ENCODE measurements at places on chromosomes 12 and 14.

GRCh38 chr12:70609739-70610491 lies 27.3 kb downstream of the PTPRB start:
- DNase-seq: peak; percentile 33

GRCh38 chr12:104109446-104110271 lies 28.4 kb downstream of the NFYB start:
- no peak for DNase-seq

DNA sequence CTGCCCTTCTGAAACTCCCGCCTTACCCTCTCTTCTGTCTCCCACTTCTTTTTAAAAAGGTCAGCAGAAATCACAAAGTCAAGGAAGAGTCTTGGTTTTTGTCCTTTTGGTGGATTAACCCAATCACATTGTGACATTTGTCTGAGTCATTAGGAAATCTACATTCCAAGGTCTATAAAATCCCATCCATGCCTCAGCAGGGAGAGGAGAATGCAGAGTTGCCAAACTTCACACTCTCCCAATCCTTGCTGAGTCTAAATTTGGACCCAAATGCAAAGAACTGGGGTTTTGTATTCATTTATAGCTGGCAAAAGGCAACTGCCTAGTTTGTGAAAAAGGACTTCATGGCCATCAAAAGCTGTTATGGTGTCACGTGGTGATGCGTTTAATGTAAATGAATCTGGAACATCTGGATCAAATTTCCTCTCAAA lies 67.9 kb downstream of the TMEM30B start:
- no peak for DNase-seq

- DNase-seq: no peak
Observed at GRCh38 chr12:68823696-68824095, 15.7 kb downstream of the MDM2 start.

DNA sequence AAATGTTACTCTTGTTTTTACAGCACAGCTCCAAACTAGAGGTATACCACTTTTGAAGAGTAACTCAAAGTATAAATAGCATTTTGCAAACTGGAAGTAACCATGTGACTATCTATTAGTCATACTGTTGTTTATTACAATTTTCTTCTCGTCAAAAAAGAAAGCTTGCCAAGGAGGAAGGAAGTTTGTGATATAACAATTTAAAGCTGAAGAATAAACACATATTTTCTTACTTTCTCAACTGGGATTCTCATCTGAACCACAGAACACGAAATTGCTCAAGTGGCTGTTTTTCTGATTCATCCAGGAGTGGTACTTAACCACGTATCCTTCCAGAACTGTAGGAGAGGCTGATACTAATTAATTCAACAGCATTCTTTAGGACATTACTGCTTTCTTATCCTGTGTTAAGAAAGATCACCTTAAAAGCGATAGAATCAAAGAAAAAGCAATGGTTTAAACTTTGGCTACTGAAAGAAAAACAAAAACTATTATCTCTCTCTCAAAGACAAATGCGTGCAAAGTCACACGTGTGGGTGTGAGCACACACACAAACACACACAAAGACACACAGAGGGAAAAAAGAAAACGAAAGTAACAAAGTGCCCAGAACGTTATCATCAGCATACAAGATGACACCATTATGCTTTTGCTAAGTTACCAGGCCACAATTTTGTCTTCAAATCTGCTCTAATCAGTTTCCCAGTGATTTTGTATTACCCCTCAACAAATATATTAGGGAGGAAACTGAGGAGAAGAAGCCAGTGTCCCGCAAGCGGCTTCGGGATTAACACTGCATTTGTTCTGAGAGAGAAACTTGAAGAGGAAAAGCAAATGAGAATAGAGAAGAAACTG lies at the start of gene CLEC2B:
CLEC2B (minus strand) TSS at position 48 of the 855 bp plus-strand sequence.
- DNase-seq: peak; percentile 85

GRCh38 chr12:104694711-104695110 lies 238.0 kb downstream of the CHST11 start:
- peak; percentile 33 for DNase-seq

DNA sequence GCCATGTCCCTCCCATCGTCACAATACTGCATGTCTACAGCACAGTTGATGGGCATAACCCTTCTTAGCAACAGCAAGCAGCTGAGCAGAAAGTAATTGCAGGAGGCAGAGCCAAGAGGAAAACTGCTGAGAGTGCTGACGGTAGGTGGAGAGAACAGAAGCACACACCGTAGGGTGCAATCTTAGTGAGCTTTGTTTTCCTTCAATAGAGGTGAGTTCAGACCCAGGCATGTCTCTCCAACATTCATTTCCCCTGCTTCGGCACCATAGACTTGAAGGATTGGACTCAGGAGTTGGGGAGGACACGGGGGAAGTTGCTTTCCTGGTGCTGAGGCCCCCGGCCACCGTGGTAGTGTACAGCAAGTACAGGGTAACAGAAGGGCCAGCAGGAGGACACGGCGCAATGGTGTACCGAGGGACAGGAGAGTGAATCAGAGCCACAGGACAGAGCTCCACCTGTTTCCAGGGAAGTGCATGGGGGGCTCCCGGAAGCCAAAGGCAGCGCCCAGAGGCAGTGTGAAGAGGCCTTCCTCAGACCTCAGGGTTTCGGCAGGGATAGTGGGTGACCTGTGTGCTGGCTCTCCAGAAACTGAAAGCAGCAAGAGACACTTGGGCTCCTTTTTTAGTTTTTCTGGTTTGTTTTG lies 36.3 kb upstream of the SINHCAF start:
- DNase-seq: no peak

- DNase-seq: no peak
Observed at GRCh38 chr14:48616931-48617330, 941.5 kb upstream of the MDGA2 start.

DNA sequence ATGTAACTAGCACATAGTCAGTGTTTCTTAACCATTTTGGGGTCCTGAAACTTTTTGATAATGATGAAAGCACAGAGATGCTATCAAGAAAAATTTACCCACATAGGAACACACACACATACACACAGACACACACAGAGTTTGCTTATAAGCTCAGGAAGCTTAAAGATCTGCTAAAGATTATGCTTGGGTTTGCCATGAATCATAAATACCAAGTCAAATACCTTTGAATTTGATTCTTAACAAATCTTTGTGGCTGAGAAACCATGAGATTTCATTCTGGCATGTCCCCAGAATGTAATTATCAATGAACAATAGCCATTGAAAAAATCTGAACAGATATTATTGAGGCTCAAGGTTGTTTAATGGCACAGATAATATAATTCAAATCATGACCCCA lies 89.2 kb downstream of the NTS start:
- no peak for DNase-seq

GRCh38 chr14:85241022-85241855 lies 288.7 kb upstream of the FLRT2 start:
- no peak for DNase-seq

- peak; percentile 16 for DNase-seq
Observed at GRCh38 chr14:22598896-22599244, 770 bp downstream of the ABHD4 start.

GRCh38 chr12:123942238-123942653 lies 30.4 kb downstream of the CCDC92 start:
- DNase-seq: no peak
